Effector CD4-positive, alpha-beta T cell (primary cell): ENCODE measurements at places on chromosomes 5 and 9.

- DNase-seq: no peak
Measured at GRCh38 chr9:93505541-93506132, 52.3 kb upstream of the FAM120AOS start.

- no peak for DNase-seq
Measured at GRCh38 chr9:97441729-97442128, 29.8 kb downstream of the TDRD7 start.

DNA sequence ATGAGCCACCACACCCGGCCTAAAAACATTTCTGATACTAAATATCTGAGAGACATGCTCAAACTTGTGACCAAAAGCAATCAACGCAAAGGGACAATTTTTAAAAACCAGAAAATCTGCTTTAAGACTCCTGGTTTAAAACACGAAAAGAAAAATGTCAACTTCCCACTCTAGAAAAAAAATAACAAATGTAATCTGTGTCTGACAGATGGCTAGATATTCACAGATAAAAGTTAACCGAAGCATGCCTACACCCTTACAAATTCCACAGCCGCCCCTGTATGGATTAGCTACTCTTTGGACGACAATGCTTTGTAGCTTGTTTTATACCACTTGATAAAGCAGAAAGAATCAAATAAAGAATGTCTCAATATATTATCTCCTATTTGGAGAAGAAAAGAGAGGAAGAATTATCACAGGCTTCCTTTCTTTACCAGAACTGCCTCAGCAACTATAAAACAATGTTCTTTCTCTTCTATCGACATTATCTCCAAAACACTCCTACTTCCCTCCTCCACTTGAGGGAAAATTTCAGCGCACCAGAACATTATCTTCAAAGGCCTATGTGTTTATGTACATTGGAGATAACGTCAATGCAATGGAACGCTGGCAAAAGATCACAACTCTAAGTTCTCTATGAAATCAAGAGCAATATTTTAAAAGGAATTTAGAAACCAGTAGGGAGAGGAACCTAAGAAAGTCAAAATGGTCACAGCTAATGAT is 26.2 kb downstream of the CEMIP2 start:
- no peak for DNase-seq

- DNase-seq: no peak
Measured at GRCh38 chr5:32790411-32790951, 79.4 kb downstream of the NPR3 start.
